Effector memory CD4-positive, alpha-beta T cell (primary cell): ENCODE measurements at places on chromosomes 16 and 17.

- DNase-seq: no peak
These were observed 5.8 kb downstream of the TBX4 start for GRCh38 chr17:61458000-61458399.

DNA sequence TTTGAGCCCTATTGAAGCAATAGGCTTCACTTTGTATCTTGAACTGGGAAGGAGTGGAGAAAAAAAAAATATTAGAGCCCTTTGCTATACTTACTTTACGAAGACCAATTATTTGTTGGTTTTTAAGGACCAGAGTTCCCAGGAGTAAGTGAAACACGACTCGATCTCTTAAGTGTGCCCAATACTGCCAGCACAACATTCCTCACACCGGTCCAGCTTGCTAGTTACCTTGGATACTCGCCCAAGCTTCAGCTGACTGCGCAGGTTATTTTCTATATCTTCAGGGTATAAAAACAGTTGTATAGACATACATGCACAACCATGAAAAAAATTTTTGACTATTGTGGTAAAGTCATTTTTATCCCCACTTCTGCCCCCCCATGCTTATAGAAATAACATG lies 72.1 kb downstream of the RPTOR start:
- no peak for DNase-seq

DNA sequence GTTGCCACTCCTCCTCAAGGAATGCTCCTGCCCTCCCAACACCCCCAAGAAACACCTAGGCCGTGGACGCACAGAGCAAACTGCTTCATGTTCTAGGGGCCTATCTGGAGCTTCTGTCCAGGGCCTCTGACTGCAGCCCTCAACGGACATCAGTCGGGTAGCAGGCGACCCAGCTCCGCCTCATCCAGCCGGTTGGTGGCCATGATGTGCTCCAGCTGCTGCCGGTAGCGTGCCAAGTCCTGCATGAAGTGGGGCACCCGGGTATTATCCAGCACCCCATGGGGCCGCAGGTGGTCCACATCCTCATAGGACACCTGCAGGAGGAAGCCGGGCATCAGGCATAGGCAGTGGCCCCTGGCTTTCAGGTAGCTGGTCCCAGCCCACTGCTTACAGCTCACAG lies 6.3 kb downstream of the NOL3 start:
- no peak for DNase-seq

- peak; percentile 44 for DNase-seq
These were observed 867 bp upstream of the LIMD2 start for GRCh38 chr17:63700528-63701455.

- no peak for DNase-seq
These were observed 11.9 kb downstream of the CASKIN2 start for GRCh38 chr17:75503337-75503950.

DNA sequence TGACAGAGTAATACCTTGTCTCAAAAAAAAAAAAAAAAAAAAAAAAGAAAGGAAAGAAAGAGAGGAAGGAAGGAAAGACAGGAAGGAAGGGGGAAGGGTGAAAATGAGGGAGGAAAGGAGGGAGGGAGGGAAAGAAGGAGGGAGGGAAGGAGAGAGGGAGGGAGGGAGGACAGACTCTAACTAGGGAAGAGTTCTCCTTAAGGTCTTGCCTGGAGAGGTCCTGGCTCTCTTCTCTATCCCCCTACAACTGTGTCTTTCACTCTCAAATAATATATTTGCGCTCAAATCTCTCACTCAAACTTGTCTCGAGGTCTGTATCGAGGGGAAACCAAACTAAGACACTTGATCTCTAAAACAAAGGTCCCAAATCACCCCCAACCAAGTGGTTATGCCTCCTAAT lies 35.6 kb downstream of the WDR59 start:
- no peak for DNase-seq

DNA sequence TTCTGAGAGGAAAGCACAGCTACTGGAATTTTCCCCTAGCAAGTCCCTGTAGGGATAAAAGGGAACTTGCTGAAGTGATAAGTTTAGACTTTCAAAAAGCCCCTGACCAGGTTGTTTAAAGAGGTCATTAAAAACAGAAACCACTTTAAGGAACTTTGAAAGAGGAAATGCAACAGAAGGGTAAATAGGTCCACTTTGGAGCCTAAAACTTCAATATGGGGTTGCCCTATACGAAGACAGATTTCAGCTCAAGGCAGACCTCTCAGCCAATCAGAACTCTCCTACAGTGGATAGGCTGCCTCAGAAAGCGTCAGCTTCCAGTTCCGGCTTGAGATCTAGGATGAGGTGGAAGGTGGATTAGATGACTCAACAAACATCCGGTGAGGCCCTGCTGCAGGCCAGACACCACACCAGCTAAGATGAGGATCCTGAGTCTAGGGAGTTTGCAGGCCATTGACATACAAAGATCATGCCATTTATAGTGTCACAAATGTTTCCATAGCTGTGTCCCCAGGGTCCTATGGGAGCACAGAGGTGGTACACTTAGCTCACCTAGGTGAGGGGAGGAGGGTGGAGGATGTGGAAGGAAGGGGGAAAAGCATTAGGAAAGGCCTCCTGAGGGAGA lies 7.9 kb upstream of the MFSD6L start:
- DNase-seq: no peak
